ENCODE measurements at places on chromosomes 1 and 21.

DNA sequence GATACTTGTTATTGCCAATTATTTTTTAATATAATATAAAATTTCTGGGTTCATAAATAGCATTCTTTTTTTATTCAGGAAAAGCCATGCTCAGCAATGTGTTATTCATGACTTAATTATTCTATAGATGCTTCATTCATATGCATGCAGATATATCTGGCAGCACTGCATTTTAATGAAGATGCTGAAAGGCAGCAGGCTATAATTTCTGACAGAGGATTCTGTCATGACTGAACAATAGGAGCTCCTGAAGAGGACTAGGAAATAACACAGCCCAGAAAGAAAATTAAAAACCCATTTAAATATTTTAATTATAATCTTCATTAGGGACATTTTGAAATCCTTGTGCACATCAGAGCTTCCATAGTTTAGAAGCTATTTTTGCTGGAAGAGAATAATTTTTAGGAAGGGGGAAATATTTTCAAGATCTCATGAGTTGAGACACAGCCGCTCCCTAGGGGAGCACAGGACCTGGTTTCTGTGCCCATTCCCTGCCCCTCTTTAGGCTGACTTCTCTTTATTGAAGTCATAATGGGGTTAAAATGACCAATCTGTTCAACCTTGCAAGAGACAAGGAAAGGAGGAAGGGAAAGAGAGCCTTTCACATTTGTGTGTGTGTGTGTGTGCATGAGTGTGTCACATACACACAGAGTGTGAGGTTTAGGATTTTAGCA lies 83.9 kb downstream of the RPE65 start:
- no peak for DNase-seq

- no peak for DNase-seq
These were observed 8.2 kb upstream of the PIGK start for GRCh38 chr1:77227381-77227780.

DNA sequence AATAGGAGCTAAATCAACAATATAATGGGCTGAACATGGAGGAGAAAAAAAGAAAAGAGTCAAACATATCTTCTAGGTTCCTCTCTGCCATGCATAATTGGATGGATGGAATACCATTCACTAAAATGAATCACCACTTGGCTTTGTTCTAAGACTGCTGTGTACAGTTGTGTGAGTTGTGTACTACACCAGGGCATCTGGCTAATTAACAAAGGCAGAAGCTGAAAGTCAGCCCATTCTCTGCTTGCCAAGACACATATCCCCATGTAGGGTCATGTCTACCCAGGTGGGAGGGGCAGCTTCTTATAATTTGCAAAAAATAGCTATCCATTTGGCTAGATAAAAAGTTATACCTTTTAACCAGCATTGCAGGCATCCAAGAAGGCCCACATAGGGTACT lies 21.0 kb downstream of the JUN start:
- DNase-seq = no peak

GRCh38 chr1:2376261-2376741 lies 15.1 kb downstream of the MORN1 start:
- DNase-seq = no peak

DNA sequence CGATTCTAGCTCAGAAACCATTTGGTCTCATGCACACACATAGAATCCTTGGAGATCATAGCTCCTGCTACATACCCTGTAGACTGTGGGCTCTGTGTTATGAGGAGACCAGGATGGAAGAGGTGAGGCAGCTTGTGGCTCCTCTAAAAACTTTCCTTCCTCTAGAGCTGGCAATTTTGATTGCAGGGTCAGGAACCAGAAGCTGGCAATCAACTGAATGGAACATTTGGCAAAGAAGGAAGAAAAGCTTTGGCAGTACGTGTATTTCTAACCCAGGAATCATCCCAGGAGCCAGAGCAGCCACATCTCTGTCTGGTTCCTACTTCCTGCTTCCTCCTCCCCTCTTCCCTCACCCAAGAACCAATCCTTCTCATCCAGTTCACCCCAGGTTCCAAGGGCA lies 15.7 kb downstream of the PIK3C2B start:
- DNase-seq = no peak

DNA sequence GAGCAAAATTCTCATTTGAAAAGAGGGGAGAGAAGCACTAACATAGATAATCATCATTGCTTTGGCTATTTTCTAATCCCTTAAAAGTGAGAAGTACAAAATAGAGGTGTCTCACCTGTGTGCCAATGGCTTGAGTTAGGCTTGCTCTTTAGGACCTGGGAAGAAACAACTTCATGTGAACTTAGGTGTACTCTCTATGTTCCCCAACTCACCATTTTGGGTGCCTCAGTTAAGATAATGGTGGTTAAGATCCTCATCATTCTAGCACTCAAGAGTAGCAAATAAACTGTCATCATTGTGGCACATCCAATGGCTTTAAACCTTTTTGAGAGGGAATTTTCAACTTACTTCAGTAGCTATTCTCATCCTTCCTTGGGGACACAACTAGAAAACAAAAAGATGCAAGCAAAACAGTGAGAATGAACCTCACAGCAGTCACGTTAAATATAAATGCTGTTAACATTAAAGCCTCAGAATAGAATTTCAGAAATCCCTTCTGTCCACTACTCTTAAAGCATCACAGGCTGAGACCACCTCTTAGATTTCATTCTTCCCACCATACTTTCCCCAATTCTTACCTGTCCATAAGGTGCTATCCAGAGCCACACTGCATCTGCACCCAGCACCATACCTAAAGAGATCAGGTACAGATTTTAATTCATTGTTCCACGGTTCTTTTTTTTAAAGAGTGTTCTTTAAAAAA lies 1.2 kb downstream of the GAS5 start:
- DNase-seq = no peak

DNA sequence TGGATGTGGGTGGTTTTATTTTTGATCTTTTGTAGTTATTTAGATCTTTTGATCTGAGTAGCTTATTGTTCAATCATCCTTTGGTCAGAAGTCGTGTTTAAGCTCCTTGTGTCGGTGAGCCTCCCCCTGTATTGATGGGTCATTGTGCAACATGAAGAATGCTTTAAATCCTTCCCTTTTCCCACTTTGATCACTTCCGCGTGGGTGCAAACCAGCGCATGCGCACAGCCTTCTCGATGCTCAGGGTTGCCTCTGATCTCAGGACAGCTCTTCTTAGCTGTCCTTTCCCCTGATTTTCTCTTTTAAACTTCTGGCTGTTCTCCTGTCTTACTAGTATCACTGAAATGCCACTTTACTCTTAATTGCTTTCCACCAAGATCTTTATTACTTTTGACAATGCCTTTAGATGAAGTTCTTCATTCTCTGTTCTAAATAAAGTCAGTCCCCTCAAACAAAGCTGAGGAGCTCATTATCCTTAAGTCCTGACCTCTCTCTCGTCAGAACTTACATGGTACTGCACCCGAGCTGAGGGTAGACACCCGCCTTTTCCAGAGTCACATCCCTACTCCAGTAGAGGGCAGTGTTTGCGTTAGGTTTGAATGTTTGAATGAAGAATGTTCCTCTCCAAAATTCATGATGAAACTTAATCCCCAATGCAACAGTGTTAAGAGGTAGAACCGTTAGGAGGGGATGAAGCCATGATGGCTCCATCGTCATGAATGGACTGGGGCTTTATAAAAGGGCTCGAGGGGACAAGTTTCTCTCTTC lies 547.9 kb upstream of the TMPRSS15 start:
- no peak for DNase-seq

GRCh38 chr1:18907021-18907916 lies 4.9 kb upstream of the ALDH4A1 start:
- DNase-seq = no peak

DNA sequence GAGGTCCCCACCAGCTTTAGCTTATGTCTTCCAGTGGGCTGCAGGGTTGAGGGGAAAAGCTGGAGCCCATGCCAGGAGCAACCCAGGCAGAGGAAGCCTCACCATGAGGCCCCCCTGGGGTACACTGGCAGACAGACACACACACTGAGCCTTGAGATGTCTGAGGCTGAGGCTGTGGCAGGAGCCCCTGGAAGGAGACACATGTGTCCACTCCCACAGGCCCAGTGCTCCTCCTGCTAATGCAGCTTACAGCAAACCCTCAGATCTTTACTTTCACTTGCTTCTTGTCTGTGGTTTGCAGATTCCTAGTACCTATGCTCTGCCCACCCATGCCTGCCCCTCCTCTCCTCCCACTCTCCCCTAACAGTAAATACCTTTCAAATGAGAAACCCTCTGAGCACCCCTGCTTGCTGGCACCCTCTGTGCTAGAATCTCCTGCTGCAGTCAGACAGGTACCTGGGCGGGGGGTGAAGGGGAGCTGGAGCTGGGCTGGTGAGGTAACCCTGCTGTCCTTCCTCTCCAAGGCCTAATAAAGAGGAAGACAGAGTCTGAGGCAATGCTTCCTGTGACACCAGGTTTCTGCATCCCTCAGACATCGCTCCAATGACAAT lies 63.4 kb upstream of the NEK2 start:
- DNase-seq = no peak

- DNase-seq = no peak
These were observed 136.1 kb upstream of the USH2A start for GRCh38 chr1:216559359-216559758.

- DNase-seq = no peak
These were observed 111.4 kb downstream of the HHAT start for GRCh38 chr1:210440081-210440480.

GRCh38 chr1:192805832-192806323 lies 3.0 kb upstream of the RGS2 start:
- DNase-seq = no peak

DNA sequence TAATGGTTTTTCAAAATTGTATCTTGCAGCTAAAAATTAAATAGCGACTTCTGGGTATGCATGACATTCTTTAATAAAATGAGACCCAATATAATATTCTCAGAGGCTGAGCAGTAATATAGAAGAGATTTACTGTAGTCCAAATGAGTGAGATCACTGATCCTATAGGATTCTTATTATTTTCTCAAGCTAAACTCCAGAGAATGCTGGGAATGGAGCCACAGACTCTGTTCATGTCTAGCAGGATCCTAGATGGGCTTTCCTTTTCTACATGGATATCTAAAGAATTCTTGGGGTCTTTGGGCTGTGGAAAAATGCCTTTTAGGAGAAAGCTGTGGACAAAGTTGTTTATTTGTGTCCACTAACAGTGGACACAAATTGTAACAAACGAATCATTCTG lies 150.7 kb upstream of the ZNF644 start:
- no peak for DNase-seq

- no peak for DNase-seq
These were observed 55.6 kb downstream of the ZNF281 start for GRCh38 chr1:200354243-200354642.

GRCh38 chr1:2027961-2028583 lies 8.9 kb downstream of the GABRD start:
- no peak for DNase-seq

DNA sequence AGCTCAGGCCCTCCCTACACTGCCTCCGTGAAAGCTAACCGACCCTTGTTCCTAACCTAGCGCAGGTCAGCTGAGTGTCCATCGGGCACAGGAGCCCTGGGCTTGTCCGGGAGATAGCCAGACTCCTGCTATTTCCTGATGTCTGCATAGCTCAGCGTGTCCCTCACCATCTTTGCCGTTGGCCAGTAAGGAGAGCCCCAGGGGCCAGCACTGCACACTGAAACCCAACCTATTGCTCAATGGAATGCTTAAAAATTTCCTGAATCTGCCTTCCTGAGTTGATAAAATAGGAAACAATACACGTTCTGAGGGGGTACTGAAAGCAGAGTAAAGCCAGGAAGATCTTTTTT lies 2.2 kb downstream of the RUNX1 start:
- DNase-seq = no peak

- no peak for DNase-seq
These were observed 5.4 kb upstream of the LAMC2 start for GRCh38 chr1:183180634-183181056.

GRCh38 chr1:220895412-220895946 lies 16.2 kb downstream of the HLX start:
- no peak for DNase-seq

DNA sequence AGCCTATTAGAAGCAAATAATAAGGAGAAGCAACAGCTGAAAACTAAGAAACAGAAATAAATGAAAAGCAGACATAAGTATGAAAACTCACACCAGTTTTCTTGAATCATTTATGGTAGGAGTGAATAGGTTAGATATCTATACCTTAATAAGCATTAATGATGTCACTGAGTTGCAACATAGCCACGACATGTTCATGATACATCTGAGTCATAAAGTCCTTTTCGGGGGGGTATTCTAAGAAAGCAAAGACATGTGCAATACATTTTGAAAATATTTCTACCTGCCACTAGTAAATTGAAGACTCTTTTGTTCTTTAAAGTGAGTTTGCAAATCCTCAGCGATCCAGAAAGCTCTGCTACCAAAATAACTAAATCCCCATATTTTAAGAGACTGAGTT lies 7.2 kb downstream of the CD34 start:
- DNase-seq = no peak

GRCh38 chr1:31257213-31257612 lies 17.5 kb upstream of the NKAIN1 start:
- DNase-seq = no peak

DNA sequence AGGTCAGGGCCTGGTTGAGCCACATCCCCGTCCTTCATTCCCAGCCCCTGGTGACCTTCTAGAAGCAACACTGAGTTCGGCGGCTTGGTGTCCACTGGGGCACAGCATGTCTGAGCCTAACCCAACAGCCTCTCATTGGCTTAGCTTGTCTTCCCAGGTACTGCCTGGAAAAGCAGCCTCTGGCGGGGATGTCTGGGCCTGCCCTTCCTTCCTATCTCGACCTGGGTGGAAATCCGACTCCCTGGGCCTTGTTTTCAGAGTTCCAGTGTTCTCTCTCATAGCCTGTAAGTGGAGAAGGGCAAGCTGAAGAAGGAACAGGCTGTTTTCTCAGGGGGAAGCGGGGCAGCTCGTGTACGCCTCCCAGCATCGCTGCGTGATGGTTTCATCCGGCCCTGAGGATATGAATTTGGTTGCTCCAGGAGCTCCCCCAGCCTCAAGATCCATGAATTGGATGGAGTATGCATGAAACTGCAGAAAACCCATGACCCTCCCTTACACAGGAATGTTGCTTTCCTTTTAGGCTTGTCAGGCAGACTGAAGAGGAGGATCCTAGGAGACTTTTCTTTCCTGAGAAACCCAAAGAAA lies 116.5 kb upstream of the IRF2BP2 start:
- DNase-seq = no peak

DNA sequence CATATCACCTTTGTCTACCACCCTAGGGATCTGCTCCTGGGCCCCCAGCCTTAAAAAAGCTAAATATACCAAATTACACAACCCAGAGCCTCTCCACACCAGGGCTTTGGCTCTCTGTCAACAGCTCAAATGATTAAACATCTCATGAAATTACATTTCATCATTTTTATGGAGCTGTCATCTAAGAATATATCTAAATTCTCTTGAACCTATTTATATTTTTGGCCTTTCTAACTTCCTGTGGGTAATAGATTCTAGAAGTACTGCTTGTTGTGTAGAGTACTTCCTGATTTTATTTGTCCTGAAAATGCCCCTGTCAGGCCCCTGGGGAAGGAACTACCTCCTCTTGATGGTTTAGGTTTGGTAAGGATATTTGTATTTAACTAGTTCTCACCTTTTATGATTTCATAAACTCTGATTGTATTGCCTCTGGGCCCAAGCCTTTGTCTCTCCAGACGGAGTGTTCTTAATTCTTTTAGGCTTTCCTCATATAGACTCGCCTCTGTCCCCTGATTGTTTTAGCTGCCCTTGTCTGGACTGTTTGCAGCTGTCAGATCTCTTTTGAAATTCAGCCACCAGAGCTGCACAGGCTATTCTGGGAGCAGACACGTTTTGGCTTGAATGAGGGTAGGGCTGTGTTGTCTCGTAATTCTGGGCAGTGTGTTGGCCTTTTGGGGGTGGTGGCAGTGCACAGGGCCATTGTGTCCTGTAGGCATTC lies 16.6 kb downstream of the MYOG start:
- no peak for DNase-seq

GRCh38 chr21:39384674-39385298 lies 35.9 kb upstream of the HMGN1 start:
- no peak for DNase-seq
